ENCODE measurements at places on chromosomes 4 and X.

- DNase-seq = peak; percentile 1
These were observed 29.4 kb downstream of the ELF4 start for GRCh38 chrX:130080791-130081367.

GRCh38 chrX:19649226-19649995 is 134.1 kb upstream of the MAP3K15 start:
- DNase-seq = no peak

DNA sequence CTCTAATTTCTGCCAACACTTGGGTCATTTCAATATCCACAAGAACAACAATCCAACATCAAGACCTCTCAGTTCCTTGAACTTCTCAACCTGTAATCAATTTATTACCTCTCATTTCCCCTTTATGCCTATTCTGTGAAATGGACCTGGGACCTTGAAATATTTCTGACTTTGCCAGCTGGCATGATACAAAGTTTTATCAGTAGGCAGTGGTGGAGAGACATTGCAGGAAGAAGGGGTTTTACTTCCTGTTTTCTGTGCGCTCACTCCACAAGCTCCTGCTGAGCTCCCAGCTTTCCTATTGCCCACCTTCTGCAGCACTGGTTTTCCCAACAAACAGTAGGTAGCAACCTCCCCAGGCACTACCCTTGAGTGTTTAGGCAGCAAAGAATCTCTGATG is 3.5 kb upstream of the ARHGEF6 start:
- DNase-seq = peak; percentile 3

GRCh38 chrX:99752776-99753175 is 657.3 kb downstream of the PCDH19 start:
- no peak for DNase-seq

DNA sequence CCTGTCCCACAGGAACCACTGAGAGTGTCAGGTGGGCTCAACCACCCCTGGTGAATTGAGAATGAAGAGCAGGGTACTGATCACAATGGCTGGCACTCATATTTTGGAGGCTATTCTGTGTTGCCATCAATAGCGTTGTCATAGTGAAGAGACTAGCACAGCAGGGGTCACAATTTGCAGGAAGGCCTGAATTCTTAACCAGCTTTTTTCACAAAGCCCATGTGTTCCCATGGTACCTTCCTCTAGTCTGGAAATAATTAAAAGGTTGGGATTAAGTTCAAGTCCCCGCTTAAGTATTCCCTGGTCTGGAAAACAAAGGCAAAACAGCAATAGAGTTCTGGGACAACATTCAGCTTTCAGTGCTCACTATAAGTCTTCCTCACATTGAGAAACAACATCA is 1051.7 kb downstream of the C4orf33 start:
- DNase-seq = no peak

- no peak for DNase-seq
These were observed 60.9 kb downstream of the GK start for GRCh38 chrX:30714138-30714537.

DNA sequence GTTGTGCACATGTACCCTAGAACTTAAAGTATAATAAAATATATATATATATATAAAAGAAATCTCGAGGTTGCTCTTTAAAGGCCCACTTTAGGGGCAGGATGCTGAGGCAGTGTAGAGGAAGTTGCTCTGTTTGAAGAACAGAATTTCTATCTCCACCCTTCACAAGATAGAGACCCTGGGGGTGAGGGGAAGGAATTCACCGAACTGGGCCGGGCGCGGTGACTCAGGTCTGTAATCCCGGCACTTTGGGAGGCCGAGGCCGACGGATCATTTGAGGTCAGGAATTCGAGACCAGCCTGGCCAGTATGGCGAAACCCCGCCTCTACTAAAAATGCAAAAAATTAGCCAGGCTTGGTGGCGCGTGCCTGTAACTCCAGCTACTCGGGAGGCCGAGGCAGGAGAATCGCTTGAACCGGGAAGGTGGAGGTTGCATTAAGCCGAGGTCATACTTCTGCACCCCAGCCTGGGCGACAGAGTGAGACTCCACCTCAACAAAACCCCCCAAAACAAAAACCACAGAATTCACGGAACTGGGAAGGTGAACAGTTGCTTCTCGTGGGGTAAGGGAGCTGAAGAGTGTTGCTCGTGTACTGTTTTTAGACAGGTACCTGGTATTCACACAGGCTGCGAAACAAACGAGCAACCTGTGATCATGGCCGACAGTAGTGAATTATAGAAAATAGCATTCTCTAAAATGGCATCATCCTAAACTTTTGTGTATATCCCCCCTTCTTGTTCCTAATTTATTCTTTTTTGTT is 6.2 kb downstream of the PLAC8 start:
- DNase-seq = no peak

- DNase-seq = no peak
These were observed 41.9 kb downstream of the SLC7A11 start for GRCh38 chr4:138200236-138200590.

GRCh38 chr4:144894573-144894972 is 203.4 kb downstream of the ANAPC10 start:
- no peak for DNase-seq

GRCh38 chr4:2062168-2062807 is 3.2 kb downstream of the NAT8L start:
- DNase-seq = no peak

DNA sequence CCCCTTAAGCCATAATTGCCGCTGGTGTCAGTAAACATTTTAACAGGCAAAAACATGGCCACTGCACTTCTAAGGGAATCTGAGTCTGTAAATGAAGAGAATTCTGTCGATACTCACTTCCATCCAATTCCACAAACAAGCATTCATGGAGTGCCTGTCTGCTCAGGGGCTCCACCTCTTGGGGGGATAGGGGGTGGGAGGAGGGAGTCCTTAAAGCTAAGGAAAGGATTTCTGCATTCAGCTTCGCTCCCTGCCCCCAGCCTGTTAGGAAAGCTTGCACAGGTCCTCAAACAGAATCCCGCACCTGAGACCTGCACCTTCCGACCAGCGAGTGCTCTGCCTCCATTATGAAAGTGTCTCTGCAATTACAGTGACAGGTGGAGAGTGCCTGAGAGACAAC is 130.2 kb upstream of the KIT start:
- DNase-seq = no peak

- peak; percentile 79 for DNase-seq
These were observed 64.7 kb downstream of the TBC1D14 start for GRCh38 chr4:6974138-6974848.

GRCh38 chr4:126247409-126247808 is 932.7 kb downstream of the FAT4 start:
- DNase-seq = no peak

Data from erythroblast (primary cell).